KBM-7 (cell line): ENCODE measurements at places on chromosomes 12 and 14.

- DNase-seq: peak; percentile 32
Observed at GRCh38 chr12:32139064-32139421, 32.4 kb downstream of the BICD1 start.

DNA sequence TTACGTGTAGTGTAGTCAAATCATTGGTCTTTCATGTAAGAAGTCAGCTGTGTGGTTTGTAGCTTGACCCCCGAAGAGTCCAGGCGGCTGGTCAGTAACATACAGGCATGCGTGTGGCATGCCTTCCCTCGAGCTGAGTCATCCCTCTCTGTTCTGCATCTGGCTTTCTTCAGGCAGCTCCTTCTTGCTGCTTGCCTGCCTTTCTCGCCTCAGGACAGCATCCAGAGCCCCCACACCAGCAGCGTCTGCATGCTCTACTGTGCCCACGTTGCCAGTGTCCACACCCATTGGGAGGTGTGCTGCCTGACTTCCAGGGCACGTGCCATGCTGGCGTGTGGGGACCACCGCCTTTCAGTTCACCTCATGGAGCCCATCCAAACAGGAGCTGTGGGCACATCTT, 96.8 kb downstream of the EP400 start:
- DNase-seq: no peak

DNA sequence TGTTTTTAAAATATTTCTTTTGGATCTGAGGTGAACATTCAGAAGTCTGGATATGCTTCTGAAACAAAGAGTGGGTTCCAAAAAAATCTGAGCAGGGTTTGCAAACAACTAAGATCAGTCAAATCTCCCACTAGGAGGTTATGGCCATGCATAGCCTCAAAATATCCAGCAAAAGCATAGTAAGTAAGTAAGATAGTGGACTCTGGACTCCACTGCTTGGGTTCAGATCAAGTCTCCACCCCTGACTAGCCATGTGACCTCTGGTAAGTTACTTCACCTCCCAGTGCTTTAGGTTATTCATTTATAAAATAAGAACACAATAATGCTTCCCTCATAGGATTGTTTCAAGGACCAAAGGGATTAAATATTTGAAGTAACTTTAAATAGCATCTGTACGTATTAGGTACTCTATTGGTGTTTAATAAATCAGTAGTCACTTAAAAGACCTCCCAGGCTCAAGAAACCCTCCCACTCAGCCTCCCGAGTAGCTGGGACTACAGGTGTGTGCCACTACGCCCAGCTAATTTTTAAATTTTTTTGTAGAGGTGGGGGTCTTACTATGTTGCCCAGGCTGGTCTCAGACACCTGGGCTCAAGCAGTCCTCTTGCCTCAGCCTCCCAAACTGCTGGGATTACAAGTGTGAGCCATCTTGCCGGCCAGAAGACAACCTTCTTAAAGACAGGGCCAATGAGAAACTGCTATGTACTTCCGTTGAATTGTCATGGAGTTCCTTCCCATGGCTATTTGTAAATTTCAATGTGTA, 95.7 kb upstream of the SOX5 start:
- no peak for DNase-seq

DNA sequence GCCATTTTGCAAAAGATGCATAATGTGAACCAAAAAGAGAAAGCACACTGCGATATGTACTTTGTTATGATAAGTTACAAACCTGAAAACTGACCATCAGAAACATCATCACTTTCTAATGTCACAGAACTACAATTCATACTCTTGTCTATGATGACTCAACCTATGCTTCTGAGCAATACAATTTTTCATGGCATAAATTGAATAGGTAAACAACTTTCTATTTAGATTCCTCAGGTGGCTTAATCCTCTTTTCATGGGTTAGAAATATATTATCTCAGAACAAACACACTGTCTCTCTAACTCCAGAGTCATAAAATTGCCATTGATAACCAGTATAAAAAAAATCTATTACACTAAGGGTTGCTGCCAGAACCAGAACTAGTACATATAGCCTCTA, 1715.0 kb upstream of the FLRT2 start:
- DNase-seq: no peak

GRCh38 chr14:62066304-62066703, 304.1 kb downstream of the SNAPC1 start:
- no peak for DNase-seq

- no peak for DNase-seq
Observed at GRCh38 chr14:26873362-26873960, 275.6 kb upstream of the NOVA1 start.

DNA sequence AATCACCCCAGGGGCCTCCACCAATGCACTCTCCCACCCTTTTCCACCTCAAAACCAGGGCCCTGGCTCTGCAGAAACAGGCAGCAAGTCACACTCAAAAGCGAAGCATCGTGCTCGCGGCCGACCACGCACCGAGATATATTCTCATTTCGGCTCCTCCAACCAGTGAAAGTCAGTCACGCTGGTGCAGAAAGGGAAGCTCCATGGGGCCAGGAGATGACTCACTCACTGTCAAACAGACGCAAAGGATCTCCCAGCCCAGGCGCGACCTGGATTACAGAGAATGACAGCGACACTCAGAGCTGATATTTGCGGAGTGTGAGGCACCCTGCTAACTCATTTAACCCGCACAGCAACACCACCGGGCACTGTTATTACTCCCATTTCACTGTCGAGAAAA, 173.6 kb downstream of the CALM1 start:
- DNase-seq: no peak

DNA sequence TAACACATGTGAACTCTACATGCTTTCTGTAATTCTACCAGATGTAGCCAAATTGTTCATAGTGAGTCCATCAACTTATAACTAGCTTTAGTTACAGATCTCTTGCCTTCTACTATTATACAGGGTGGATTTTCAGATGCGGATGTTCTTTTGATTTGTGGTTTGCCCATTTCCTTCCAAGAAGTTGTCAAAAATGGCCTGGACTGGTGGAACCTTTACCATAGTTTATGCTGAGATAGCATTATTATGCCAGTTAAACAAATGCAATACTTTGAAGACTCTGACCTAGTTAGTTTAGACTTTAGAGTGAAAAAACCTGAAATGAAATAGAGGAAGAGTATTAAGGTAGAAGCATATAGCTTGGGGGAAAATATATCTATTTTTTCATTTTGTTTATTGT, 27.4 kb upstream of the CFL2 start:
- DNase-seq: peak; percentile 16

DNA sequence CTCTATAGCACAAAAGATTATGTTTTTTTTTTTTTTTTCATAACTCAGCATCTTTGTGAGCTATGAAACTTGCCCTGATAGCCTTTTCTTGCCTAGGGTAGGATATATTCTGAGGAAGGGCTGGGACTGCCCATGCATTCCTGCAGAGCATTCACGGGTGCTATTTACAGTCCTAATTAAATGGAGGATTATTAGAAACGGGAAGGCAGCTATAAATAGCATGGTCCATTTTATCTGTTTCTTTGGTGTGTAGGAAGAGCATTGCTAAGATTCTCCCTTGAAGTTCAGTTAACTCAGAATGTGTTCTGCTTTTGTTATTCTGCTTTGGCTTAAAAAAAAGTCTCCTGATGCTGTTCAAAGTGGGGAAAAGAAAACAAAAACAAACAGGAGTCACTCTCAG, 630.9 kb downstream of the DIO2 start:
- no peak for DNase-seq

GRCh38 chr12:65419284-65420072, 141.0 kb downstream of the MSRB3 start:
- no peak for DNase-seq

- DNase-seq: no peak
Observed at GRCh38 chr12:132095520-132096409, 48.4 kb downstream of the DDX51 start.
